ENCODE measurements at places on chromosomes 13 and 19. TPM values are rescaled to one million over a fixed set of nuclear protein-coding genes. Genes with fewer than 3 reads are reported as not detected.

The FPR1 gene
- not detected for total RNA-seq

The KLK11 gene
- not detected for total RNA-seq

The SCN1B gene
- total RNA-seq, result 4.3 TPM

The ZNF610 gene
- total RNA-seq, result 1.8 TPM

The VSIG10L gene
- 0.17 TPM for total RNA-seq

The FPR2 gene
- not detected for total RNA-seq

The PKN1 gene
- total RNA-seq, result 107 TPM

The GTPBP3 gene
- 13.7 TPM for total RNA-seq

The CEACAM1 gene
- not detected for total RNA-seq

The ZSCAN4 gene
- total RNA-seq, result not detected

The SULT2A1 gene
- not detected for total RNA-seq

The KLHL1 gene
- not detected for total RNA-seq

The UFM1 gene
- total RNA-seq, result 41.0 TPM

The GRIK5 gene
- 1.0 TPM for total RNA-seq

The FUT6 gene
- not detected for total RNA-seq

The CCDC8 gene
- total RNA-seq, result 30.1 TPM

The ZNF132 gene
- 2.1 TPM for total RNA-seq

The LATS2 gene
- total RNA-seq, result 10.9 TPM

The ZNF582 gene
- 2.2 TPM for total RNA-seq

The SIGLECL1 gene
- not detected for total RNA-seq

The TGFB1 gene
- 7.1 TPM for total RNA-seq

The LIM2 gene
- total RNA-seq, result not detected

The GIPC3 gene
- total RNA-seq, result 0.17 TPM

The CGB5 gene
- total RNA-seq, result not detected

The ERICH4 gene
- not detected for total RNA-seq

Measured in bronchus fibroblast of lung (primary cell).